ENCODE measurements at places on chromosomes 2 and 18. TPM values are rescaled to one million over a fixed set of nuclear protein-coding genes. Genes with fewer than 3 reads are reported as not detected.
A peak's percentile ranks its signal among the peaks of the same experiment; 100 is the strongest.

DNA sequence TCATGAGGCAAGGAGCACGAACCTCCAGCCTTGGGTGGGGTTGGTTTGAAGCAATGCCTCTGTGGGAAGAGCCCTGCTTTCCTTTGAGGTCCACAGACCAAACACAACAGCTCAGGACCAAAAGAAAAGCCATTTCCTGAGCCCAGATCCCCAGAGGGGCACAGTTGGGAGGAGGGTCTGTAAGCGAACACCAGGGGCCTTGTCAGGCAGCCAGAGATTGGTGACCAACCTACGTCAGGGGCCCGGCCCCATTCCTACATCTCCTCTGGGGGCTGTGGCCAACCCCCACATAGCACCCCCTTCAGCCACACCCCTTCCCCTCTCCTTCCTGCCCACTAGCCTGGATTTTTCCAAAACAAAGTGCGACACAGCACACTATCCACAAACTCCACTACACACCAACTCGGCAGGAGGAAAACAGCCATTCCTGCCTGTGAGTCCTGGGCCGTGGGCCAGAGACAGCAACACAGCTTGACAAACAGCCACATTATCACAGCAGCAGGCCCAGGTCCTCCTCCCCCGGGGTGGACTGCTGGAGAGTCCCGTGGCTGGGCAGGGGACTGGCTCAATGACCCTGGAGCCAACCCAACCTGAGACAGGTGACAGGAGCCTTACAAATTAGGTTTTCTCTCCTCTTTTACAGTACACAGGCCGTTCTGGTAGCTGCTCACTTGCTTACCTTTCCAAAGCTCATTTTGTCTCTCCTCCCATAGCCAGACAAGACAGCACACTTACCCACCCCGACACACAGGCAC is 98.8 kb downstream of the TNS1 start:
- no peak for DNase-seq

GRCh38 chr2:187349326-187349944 is 98.6 kb downstream of the CALCRL start:
- no peak for DNase-seq

- peak; percentile 60 for DNase-seq
Measured at GRCh38 chr2:149330127-149331022, at the start of gene LYPD6. LYPD6 (plus strand) TSS chr2:149330587; CDS start chr2:149437709, 107,122 bp downstream.

- DNase-seq: no peak
Measured at GRCh38 chr2:37683921-37684780, 12.7 kb upstream of the CDC42EP3 start.

- DNase-seq: no peak
Measured at GRCh38 chr2:109531221-109531620, 82.5 kb downstream of the SEPTIN10 start.

DNA sequence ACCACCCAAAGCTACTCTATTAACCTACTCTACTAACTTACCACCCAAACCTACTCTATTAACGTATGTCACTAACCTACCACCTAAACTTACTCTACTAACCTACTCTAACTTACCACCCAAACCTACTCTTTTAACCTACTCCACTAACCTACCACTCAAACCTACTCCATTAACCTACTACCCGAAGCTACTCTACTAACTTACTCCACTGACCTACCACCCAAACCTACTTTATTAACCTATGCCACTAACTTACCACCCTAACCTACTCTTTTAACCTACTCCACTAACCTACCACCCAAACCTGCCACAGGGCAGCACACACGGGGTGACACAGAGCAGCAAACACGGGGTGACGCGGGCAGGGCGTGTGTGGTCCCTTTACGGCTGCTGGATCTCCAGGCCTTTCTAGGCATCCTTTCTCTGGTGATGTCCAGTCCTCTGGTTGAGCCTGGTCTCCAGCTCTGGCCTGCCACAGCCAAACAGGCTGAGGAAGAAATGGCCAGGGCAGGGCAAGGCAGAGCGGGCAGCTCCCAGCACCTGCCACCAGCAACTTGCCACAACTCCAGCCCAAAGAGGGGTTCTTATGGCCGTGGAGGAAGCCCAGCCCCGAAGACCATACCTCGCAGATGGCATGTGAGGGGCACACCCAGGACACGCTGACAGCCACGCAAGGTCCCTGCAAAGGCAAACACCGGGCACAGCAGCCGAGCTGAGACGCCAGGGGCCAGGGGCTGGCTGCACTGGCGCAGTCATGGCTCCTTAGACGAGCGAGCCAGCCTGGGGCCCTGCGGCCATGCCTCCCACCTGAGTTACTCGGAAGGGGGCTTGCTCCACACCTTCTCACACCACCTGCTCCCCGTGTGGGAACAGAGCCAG is 25.7 kb downstream of the PXDN start:
- no peak for DNase-seq

DNA sequence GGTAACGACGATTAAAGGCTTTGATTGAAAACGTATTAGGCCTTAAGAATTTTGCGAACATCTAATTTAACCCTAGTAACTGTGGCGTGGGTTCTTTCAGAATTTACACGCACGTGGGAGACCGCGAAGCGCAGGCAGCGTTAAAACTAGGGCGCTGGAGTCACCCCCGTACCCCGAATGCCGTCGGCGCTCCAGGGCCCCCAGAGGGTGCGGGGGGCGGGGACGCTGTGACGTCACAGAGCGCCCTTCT is 673 bp upstream of the SMCHD1 start:
- no peak for DNase-seq

- DNase-seq: no peak
Measured at GRCh38 chr2:55073000-55073983, 23.0 kb upstream of the RTN4 start.

DNA sequence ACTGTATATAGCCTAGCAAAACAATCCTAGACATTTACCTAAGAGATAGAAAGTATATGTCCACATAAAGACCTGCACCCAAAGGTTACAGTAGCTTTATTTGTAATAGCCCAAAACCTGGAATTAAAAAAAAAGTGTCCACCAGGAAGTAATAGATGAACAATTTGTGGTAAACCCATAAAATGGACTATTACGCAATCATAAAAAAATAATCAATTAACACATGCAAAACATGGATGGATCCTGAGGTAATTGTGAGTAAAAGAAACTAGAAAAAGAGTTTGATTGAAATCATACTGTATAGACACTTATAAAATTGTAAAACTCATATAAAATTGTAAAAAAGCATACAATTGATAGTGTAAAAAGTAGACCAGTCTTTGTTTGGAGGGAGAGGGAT is 673.0 kb upstream of the ZNF804A start:
- DNase-seq: no peak

GRCh38 chr2:113910967-113911678 is 21.2 kb downstream of the ACTR3 start:
- DNase-seq: no peak

DNA sequence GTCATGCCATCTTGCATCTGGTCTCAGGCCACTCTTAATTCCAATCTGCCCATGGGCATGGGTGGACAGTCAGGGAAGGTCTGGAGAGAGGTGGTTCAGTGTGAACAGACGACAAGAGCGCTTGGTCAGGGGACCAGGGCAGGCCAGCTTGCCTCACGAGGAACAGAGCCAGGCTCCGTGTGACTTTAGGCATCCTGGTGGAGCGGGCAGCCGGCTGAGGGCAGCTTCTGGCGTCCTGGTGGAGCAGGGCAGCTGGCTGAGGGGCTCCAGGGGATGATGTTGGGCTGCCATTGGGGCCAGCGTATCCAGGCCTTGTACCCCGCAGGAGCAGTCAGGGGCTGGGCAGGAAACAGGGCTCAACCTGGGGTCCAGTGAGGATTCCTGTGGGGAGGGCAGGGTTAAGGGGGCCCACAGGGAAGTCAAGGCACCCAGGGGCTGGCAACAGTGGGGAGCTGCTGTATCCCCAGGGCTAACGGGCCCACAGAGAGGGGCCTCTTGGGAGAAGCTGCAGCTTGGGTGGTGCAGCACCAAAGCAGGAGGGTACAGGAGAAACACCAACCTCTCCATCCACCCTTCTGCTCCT is 197.9 kb upstream of the TWIST2 start:
- DNase-seq: no peak

DNA sequence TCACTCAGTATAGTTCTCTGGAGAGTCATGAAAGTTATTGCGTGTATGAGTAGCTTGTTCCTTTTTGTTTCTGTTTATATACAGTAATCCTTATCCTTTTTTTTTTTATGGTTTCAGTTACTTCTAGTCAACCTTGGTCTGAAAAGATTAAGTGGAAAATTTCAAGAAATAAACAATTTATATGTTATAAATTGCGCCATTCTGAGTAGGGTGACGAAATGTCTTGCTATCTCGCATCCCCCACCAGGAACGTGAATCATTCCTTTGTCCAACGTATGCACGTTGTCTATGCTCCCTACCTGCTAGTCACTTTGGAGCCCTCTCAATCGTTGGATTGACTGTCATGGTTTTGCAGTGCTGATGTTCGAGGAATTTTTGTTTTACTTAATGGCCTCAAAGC is 60.4 kb downstream of the FAM117B start:
- no peak for DNase-seq

DNA sequence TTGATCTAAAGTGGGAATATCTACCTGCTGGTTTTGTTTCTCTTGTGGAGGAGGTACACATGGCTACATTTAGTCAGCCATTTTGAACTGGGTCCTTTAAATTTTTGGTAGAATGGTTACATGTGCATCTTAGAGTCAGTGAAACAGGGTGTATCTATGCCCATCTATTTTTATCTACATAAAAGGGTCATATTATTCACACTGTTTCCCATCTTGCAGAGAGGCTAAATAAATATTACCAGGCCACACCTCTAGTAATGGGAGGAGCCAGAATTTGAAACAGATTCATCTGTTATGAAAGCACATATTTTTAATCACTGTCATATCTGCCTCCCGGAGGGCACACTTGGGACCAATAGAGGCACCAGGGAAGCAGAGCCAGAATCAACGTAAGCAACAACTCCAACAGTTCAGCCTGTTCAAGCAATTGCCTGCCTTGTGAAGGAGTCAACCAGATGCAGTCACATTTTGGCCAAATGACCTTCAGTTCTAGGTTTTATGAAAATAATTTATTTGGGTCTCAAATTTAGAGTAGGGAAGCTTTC is 376.8 kb downstream of the TSN start:
- DNase-seq: no peak

GRCh38 chr2:71043531-71044407 is 24.7 kb upstream of the NAGK start:
- DNase-seq: no peak

DNA sequence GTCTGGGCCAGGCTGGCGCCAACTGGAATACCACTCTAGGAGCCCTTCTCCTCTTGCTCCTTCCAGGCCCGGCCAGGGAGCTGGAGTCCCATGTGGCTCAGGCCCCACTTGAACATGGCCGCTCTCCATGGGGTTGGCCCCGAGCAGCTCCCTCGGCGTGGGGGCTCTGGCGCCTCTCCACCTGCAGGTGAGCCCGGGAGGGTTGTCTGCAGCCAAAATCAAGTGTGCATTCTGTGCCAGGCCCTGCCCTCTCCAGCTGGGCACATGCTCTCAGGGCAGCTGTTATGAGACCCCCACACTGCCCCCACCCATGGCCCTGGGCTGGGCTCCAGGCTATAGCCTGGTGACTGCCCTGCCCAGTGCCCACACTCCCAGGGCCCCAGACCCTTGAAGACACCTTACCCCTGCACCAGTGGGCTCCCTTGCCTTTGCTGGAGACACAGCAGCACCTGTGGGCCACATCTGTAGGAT is 45.8 kb upstream of the HS6ST1 start:
- DNase-seq: no peak

DNA sequence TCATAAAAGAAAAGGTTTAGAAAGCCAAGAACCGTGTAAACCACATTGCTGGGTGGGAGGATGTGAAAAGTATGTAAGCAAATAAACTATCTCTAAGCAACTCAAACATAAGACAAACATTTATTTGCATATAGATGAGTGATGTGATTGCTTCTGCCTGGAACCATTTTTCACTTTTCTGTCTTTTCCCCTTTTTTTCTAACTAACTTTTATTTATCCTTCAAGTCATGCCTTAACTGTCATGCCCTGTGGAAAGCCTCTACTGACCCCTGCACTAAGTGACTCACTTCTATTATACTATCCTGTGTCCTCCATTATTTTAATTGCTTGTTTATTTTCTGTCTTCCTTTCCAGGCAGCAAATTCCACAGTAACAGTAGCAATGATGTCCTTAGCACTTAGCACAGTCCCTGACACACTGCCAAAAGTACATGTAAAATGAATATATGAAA is 87.5 kb upstream of the CTAGE1 start:
- DNase-seq: no peak

GRCh38 chr2:69815717-69816116 is 13.7 kb upstream of the GMCL1 start:
- DNase-seq: no peak

GRCh38 chr2:20592106-20593071 is 58.5 kb downstream of the HS1BP3 start:
- no peak for DNase-seq

DNA sequence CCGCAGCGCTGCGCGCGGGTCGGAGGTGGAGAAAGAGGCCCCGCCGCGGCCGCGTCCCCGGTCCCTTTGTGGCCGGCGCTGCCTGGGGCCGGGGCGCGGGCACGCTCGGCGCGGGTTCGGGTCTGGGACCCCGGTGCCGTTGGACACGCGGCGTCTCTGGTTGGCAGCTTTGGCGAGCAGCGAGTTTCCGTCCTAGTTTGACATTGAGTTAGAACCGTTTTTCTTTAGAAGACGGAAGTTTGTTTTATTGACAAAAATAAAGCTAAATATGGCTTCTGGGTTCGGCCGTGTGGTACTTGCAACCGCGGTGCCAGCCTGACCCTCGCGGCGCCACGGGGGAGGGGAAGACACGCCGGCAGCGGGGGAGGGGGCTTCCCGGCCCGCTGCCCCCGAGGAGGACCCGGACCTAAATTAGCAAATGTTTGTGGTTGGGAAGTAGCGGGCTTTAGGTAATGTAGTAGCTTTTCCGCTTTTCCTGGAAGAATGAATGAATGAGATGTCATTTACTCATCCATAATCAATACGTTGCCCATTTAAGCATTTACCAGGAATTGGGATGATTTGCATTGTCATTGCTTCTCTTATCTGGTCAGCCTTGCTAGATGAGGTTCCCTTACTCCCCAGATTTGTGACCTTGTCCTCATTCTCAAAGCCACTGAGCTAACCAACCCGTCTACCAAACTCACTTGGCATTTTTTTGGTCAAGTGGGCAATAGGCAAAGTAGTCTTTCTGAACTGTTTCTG is 530 bp downstream of the GALNT1 start:
- DNase-seq: peak; percentile 12

GRCh38 chr18:70279470-70279869 is 9.4 kb upstream of the SOCS6 start:
- no peak for DNase-seq

Gene CENPO
- 69.7 TPM for total RNA-seq

Gene CIB4
- not detected for total RNA-seq

Gene RSAD2
- total RNA-seq: 1.0 TPM

Gene PID1
- total RNA-seq: 0.91 TPM

Gene CAPN14
- 0.47 TPM for total RNA-seq

Gene HSPD1
- 563 TPM for total RNA-seq

Gene GTF3C2
- total RNA-seq: 114 TPM

Gene PMAIP1
- 4.6 TPM for total RNA-seq
